Stimulated activated CD4-positive, alpha-beta T cell treated with anti-CD3 and anti-CD28 coated beads, Interleukin-1b, Interleukin-23, amount 100 ng/mL, for 4 hours (primary cell): ENCODE measurements at places on chromosomes 2 and 18.

DNA sequence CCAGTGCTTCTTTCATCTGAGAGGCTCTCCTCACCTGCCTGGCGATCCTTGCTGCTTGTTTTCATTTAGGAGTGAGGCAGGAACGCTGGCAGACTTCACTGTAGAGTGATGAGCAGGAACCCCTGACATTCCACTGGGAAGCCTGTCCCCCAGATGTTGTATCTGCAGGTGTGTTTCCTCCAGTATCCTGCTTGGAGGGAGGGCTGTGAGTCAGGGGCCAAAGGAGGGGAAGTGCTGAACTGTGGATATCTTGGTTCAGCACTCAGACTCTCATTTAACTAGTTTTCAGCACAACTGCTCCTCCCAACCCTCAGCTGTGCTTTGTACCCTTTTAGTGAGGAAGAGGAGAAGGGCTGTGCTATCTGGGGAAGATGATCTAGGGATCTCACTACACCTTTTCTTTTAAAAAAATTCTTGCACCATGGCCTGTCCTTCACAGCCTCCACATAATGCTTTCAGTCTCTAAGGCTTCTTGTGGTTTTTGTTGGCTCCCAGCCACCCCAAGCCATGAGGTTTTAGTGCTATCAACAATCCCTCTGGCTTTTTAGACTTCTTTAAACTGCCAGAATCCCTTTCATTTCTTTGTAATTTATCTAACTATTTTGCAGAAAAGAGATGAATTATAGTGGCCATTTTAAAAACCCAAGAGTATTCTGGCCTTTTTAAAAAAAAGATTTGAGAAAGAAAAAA is 11.2 kb downstream of the ANKAR start:
- no peak for DNase-seq

DNA sequence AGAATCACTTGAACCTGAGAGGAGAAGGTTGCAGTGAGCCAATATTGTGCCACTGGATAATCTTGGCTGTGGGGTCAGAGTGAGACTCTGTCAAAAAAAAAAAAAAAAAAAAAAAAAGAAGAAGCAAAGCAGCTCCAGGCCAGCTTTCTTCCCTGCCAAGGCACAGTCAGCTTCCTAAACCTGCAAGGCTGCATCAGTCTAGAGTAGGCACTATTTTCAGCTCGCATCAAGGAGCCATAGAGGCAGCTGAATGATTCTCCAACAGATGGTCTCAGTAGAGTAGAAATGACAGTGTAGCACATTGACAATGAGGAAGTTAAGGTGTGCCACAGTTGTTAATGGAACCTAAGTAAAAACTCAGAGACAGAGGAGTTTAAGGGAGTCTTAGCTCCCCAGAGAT is 35.6 kb downstream of the BMP10 start:
- no peak for DNase-seq

DNA sequence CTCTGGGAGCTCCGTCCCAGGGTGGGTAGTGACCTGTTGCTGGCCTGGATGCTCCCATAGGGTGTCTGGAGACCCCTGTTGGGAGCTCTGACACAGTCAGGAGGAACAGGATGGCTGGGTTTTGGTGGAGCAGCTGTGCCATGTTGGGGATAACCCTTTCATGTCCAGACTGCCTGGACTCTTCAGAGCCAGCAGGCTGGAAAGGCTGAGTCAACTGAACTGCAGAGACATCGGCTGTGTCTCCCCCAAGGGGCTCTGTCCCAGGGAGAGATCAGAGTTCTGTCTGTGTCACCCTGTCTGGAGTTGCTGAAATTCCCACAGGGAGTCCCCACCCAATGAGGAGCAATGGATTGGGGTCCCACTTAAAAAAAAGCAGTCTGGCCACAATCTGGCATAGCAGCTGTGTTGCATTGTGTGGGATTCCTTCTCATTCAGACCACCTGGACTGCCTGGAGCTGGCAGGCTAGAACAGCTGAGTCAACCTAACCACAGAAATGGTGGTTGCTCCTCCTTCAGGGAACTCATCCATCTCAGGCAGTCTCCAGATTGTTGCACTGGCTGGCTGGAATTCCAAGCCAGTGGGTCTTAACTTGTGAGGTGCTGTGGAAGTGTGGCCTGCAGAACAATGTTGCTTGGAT is 37.2 kb downstream of the AGPS start:
- DNase-seq = no peak

- DNase-seq = peak; percentile 83
Observed at GRCh38 chr2:10835052-10835970, 22.7 kb upstream of the PDIA6 start.
